ENCODE measurements at places on chromosomes 16 and 17.

DNA sequence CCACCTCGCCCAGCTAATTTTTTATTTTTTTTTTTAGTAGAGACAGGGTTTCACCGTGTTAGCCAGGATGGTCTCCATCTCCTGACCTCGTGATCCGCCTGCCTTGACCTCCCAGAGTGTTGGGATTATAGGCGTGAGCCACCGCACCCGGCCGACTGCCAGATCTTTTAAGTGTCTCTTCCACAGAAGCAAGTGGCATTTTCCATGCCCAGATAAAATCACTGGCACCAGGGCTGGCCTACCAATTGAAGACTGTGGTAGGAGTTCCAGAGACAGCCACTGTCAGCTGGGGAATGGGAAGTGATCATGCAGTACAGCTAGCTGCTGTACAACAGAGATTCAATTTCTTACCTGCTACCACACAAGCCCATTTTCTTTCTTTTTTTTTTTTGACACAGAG, 17.9 kb downstream of the CNP start:
- DNase-seq, result no peak

GRCh38 chr16:79845033-79845733, 244.6 kb upstream of the MAF start:
- DNase-seq, result no peak

GRCh38 chr16:2035431-2036199, 8.9 kb downstream of the NHERF2 start:
- no peak for DNase-seq

- no peak for DNase-seq
Observed at GRCh38 chr17:50917418-50917743, 51.2 kb upstream of the TOB1 start.

- no peak for DNase-seq
Observed at GRCh38 chr17:17093764-17094163, 51.5 kb downstream of the MPRIP start.

DNA sequence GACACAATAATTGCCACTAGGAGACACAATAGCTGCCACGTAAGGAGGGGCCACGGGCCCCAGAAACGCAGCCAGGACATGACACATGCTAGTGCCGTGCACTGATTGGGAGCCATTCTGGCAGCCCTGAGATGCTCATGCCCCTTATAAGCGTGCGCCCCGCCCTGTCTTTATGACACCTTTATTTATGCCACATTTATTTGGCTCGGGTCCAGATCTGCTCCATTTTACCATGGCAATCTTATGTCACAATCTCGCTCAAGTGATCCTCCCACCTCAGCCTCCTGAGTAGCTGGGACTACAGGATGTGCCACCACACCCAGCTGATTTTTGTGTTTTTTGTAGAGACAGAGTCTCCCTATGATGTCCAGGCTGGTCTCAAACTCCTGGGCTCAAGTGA, 43.8 kb upstream of the NF1 start:
- DNase-seq, result no peak

GRCh38 chr17:77828749-77829539, 129.6 kb upstream of the TNRC6C start:
- DNase-seq, result no peak

GRCh38 chr16:14437426-14437825, 192.6 kb downstream of the PARN start:
- no peak for DNase-seq

- no peak for DNase-seq
Observed at GRCh38 chr17:17019430-17019762, 22.9 kb upstream of the MPRIP start.

DNA sequence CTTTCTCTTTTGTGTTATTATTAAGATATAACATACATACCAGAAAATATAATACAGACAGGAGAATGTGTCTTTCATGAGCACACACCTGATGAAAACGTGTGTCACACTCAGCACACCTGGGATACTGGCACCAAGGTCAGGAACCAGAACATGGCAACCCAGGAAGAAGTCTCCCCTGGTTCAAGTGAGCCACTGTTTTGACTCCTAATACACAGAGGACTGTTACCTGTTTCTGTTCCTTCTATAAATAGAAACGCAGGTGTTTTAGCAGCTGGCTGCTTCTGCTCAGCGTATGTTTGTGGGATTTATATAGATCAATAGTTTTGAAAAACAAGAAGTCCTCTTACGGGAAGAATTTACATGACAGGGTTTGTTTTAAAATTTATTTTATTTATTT, 3.5 kb downstream of the SEC14L1 start:
- DNase-seq, result no peak

GRCh38 chr17:1486802-1487695, 5.4 kb downstream of the MYO1C start:
- DNase-seq, result peak; percentile 29

- DNase-seq, result no peak
Observed at GRCh38 chr16:83705856-83706255, 101.9 kb upstream of the HSBP1 start.

All from NCI-H2029 treated with DMSO at 0.1 percent for 48 hours (cell line).